Stimulated activated CD8-positive, alpha-beta memory T cell treated with anti-CD3 and anti-CD28 coated beads, Interleukin-15, amount 100 ng/mL, for 4 hours (primary cell): ENCODE measurements at places on chromosomes 16 and 17.

- no peak for DNase-seq
Measured at GRCh38 chr17:48575673-48576478, 2.3 kb downstream of the HOXB4 start.

- DNase-seq = no peak
Measured at GRCh38 chr16:66574531-66574930, 4.7 kb upstream of the CMTM2 start.

- no peak for DNase-seq
Measured at GRCh38 chr16:3355589-3355988, at the start of gene OR2C1. Gene OR2C1, plus strand, starts transcription at chr16:3355889. Its CDS starts 52 bp downstream, at chr16:3355941.

GRCh38 chr16:30947859-30948666 lies 805 bp upstream of the ORAI3 start:
- DNase-seq = no peak

DNA sequence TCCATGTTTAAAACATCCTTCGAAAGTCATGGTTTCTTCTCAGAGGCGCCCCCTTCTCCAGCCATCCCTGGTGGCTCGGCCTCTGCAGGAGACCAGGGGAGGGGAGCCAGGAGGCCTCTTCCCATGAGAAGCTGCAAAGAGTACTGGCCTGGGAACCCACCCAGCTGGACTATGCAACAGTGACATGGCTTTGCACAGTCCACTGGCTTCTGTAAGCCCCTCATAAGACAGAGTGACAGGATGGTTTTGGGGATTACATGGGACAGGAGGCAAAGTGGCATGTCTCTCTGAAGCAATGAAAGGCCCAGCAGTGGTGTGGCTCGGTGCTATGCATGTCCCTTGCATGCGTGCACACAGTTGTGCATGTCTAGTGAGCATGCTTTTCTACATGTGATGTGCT lies 99.5 kb downstream of the C16orf78 start:
- DNase-seq = no peak

DNA sequence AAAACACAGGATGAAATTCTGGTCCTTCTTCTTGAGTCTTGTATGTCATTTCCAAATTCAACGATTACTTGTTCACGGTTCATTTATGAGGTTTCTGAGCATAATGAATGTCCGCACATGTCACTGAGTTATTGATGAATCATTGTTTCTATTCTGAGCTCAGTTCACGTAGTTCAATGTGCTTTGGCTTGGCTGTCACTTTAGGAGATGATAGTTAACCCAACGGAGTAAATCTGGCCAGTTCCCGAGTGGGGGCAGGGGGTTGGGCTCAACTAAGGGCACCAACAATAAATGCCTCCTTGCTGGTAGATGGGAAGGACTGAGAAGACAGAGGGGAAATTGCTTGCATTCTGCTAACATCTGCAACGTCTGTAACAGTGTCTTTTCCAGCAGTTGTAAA lies 239.4 kb upstream of the HSBP1 start:
- no peak for DNase-seq

GRCh38 chr17:58331815-58332777 lies 3.5 kb upstream of the TSPOAP1 start:
- peak; percentile 91 for DNase-seq

DNA sequence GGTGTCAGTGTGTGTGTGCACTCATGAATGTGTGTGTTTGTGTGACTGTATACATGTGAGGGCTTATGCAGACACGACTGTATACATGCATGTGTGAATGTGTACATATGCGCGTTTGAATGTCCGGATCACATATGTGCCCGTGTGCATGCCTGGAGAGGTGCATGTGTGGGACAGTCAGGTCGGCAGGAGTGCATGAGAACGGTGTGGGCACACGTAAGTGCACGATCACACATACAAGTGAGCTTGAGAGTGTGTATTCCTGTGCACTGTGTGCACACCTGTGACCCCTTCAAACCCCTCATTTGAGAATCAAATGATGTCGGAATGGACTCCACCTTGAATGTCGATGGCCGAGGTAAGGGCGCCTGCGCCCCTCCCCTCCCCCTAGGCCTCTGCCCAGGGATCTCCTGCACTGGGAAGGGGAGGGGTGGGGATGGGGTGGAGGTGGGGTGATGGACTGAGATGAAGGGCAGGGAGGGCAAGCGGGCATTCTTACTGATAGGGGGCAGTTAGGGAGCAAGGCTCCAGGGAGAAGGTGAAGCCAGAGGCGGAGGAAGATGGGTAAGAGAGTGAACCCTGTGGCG lies 601 bp upstream of the NGFR start:
- no peak for DNase-seq

- no peak for DNase-seq
Measured at GRCh38 chr17:33688771-33689170, 395.7 kb upstream of the ASIC2 start.

GRCh38 chr16:27600381-27600780 lies 50.4 kb downstream of the KATNIP start:
- DNase-seq = no peak

- DNase-seq = no peak
Measured at GRCh38 chr16:86205521-86206245, 304.6 kb upstream of the FOXF1 start.

DNA sequence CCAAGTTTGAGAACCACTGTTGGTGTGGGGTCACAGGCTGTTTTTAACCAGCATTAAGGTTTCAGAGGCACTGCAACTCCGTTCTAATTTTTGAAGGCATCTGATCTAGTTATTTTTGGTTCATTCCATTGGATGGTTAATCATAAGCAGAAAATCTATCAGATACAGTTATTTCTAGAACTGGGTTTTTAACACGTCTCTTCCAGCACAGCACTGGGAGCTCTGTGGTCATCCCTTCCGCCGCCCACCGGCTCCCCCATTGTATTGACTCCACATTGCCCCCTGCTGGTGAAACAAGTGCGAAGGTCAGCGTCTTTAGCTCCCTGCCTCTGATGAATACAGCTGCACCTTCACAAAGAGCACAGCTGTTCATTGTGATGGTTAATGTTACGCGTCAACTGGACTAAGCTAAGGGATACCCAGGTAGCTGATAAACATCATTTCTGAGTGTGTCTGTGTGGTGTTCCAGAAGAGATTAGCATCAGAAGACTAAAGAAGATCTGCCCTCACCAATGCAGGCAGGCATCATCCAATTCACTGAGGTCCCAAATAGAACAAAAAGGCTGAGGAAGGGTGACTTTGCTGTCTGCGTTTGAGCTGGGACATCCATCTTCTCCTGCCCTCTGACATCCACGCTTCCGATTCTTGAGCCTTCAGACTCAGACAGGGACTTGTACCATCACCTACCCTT lies 8.5 kb downstream of the CCL18 start:
- DNase-seq = peak; percentile 46

DNA sequence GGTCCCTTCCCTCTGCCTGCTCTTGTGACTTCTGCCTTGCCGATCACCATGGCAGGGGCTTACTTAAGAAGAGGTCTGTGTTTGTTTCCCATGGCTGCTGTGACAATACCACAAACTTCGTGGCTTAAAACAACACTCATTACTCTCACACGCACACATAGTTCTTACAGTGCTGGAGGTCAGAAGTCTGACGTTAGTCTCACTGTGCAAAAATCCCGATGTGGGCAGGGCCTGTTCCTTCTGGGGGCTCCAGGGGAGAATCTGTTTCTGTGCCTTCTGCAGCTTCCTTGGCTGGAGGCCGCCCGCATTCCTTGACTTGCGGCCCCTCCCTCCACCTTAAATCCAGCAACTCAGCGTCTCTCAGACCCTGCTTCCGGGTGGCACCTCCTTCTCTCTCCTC lies 249.2 kb upstream of the GSE1 start:
- DNase-seq = no peak

DNA sequence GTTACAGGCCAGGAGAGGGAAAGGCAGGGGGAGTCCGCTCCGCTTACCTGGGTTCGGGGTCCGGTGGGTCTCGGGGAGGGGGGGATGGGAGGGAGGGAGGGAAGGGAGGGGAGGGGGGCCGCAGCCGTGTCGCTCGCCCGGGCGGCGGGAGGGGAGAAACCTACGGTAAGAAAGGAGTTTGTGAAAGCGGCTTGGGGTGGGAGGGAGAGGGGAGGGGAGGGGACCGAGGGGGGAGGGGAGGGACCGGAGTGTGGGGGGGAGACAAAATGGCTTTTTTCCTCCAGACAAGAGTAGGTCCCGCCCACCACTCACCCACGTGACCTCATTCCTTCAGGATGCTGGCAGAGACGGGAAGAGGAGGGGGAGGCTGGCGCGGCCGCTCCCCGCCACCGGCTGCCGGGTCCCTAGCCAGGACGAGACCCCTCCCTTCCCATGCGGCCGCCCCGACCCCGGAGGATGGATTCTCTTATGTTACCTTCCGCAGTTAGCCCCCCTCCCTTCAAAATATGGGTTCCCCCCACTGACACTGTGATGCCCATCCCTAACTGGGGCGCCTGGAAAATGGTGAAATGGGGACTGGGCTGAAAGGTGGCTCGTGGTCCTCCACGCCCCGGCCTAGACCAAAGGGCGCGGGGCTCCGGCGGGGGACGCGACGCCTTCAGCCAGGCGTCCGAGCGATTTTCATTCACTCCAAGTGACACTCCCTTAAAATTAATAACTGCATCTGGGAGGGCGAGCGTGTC lies at the start of gene PCGF2:
PCGF2 (minus strand) TSS at position 188 of the 743 bp plus-strand sequence. CDS start 7,934 bp downstream, outside the sequence.
- no peak for DNase-seq

GRCh38 chr16:63244631-63245030 lies 1208.4 kb upstream of the CDH8 start:
- DNase-seq = no peak

DNA sequence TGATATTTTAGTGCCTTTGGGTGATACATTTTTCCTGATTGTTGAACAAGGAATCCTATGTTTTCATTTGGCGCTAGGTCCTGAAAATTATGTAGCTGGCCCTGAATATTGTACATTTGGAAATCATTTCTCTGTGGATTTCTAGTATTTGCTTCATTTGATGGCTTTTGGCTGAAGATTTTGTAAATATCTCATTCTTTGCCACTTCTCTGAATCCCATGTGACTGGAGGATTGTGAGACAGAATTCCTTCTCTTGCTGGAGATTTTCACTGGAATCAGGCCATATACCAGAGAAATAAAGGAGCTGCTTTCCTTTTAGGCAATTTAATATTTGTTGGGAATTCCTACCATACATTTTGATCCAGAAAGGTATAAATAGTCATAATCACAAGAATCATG lies 8.6 kb downstream of the KRT28 start:
- no peak for DNase-seq

DNA sequence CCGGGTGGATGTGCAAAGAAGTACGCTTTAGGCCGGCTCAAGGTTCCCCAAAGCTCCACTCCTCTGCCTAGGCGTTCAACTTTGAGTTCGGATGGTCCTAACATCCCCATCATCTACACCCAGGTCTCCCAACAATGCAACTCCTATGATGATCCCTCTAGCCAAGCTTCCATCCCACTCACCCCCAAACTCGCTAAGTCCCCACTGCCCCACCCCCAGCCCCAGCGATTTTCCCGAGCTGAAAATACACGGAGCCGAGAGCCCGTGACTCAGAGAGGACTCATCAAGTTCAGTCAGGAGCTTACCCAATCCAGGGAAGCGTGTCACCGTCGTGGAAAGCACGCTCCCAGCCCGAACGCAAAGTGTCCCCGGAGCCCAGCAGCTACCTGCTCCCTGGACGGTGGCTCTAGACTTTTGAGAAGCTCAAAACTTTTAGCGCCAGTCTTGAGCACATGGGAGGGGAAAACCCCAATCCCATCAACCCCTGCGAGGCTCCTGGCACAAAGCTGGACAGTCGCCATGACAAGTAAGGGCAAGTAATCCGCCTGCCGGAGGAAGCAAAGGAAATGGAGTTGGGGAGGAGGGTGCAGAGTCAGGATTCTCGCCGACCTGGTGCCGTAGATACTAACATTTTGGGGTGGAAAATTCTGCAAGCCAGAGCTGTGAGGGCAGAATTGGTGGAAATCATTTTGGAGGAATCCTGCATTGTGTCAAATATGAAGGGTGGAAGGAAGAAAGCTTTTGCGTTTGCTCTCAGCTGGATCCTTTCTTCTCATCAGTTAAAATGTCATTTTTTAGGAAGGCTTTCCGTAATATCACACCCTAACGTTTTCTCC lies at the start of gene TP53:
TP53 (minus strand) TSS at position 419 of the 836 bp plus-strand sequence. CDS start 10,896 bp downstream, outside the sequence.
- DNase-seq = peak; percentile 84

DNA sequence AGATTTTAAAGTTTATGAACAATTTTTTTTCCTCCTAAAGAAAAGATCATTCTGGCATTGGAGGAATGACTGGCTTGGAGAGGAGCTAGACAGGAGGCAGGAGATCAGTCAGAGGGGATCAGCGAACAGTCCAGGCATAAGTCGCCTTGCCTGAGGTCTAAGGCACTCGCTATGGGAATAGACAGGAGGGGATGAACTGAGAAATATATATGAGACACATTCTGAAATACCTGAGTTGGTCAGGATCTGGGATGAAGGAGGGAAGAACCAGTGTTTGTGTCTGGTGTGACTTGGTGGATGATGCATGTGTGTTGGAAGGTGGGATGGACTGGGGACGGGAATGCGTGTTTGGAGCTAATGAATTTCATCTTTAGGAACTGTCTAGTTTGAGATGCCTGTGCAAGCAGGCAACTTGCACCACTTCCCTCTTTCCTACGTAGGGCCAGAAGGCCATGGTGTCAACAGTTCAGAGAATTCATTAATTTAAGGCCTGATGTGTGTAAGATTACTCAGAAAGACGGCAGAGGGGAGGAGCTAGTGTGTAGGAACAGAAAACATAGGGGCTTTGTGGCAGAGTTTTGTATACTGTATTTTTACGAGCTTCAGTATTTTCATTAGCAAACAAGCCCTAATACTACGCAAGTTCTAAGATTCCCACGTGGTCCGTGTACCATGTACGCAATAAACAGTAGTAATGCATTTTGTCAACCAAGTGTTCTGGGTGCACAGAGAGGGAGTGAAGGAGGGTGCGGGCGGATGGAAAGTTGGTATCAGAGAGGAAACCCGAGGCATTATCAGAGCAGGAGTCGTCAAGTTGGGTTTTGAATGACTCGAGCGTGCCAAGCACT lies 825 bp downstream of the HEATR6 start:
- DNase-seq = peak; percentile 58

DNA sequence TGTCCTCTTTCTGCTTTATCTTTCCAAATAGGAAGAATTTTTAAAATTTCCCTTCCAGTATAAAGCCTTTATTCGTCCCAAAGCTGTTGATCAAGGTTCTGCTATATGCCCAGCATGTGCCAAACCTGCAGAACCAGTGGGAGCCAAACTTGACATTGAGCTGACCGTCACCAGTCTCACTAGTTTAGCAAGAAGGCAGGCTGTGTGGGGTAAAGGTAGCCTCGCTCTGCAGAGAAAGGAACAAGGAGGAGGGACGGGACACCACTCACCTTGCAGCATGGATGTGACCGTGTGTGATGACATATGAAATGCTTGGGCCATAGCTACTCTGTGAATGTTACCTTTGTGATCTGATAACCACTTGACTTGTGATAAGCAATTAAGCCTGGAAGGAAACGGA lies 392.2 kb downstream of the CPPED1 start:
- no peak for DNase-seq

DNA sequence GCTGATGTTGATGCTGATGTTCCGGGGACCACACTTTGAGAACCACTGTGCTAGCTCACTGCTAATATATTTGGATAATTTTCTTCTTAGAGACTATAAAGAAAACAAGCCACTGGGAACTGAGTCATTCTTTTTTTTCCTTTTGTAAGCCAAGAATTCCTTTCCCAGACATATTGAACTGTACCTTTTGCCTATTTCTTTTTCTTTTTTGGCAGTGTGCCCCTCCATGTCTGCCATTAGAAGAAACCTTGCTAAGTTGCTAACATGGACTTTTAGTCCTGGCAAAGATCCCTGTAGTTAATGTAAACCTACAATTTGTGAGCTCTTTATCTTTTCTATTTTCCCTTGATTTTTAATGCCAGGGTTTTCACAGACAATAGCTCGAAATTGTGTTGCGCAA lies 17.3 kb upstream of the ERCC4 start:
- DNase-seq = no peak
